ENCODE measurements at places on chromosomes 6 and 20.

DNA sequence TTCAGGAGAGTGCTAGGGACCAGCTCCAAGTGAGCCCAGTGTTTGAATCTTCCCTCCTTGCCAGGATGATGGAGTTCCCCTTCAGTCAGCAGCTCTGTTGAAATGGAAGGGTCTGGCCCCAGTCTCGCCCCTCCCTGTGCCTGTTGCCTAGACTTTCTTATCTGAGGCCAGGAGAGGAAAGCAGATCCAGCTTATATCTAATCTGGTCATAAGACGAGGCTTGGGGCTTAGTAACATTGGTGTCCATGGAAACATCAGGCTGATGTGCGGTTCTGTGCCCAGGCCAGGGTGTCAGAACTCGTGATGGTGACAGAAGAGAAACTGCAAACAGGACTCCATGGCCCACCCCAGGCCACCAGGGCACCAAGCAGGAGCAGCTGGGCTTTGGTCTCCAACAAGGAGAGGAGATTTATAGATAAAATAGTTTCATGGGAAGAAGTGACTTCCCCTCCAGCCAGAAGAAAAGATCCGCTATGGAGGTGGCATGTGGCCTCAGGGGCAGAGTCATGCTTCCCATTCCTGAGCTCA is 9.8 kb downstream of the MAS1L start:
- no peak for DNase-seq

GRCh38 chr6:99241905-99242534 is 107.5 kb downstream of the FAXC start:
- DNase-seq = no peak

DNA sequence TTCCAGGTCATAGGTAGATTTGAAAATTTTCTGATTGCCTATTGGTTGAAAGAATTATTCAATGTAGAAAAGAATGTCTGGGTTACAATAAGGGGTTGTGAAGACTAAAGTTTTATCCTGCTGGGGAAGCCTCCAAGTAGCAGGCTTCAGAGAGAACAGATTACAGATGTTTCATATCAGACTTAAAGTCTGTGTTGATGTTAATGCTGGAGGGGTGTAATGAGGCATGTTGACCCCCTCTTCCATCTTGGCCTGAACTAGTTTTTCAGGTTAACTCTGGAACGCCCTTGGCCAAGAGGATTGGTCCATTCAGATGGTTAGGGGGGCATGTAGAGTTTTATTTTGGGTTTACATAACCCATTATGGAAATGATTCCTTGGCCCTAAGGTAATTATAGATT is 356.2 kb downstream of the UTRN start:
- DNase-seq = no peak

GRCh38 chr6:7561153-7561964 is 19.9 kb downstream of the DSP start:
- DNase-seq = no peak

GRCh38 chr20:1941226-1941625 is 46.0 kb downstream of the SIRPA start:
- DNase-seq = no peak

DNA sequence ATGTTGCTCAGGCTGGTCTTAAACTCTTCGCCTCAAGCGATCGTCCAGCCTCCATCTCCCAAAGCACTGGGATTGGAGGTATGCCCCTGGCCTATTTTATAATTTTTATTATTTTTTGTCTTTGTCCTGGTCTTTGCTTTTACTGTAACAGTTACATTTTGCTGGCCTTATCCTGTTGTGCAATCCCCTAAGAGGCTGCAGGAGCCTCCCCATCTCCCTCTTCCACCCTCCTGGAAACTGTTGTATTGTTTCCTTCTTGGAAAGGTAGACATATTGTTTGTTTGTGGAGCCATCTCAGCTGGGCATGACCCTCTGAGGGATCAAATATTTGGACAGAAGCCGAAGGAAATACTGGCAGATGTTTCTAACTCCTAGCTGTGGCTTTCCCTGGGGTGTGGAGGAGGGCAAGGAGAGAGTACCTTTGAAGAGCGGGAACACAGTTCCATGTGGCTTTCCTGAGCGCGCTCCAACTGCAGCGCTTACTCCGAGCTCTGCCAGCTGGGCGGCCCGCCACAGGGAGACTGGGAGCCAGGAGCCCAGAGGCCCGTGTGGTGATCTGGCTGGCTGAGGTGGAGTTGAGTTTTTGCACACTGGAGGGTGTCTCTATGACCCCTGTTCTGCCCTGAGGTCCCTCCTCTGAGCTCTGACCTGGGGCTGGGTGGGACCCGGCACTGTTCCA is 4.9 kb downstream of the MAPK13 start:
- no peak for DNase-seq

- DNase-seq = no peak
These were observed 185.7 kb upstream of the FLRT3 start for GRCh38 chr20:14523090-14523489.

- no peak for DNase-seq
These were observed 9.2 kb downstream of the PXMP4 start for GRCh38 chr20:33710681-33711445.

DNA sequence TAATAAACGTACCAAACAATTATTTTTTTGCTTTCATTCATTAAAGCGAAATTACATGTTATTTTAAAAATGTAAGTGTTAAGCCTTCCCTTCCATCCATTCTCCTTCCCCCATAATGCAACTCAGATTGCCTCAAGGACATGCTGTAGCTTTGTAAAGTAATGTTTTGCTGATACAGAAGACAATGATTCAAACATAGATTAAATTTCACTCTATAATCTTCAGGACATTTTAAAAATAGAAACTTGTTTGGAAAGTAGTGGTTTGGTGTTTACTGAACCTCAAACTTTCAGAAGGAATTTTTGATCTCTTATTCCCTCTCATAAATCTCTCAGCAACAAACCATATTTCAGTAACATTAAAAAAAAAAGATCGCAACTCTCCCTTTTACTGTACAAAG is 350.9 kb upstream of the HSF2 start:
- DNase-seq = no peak

DNA sequence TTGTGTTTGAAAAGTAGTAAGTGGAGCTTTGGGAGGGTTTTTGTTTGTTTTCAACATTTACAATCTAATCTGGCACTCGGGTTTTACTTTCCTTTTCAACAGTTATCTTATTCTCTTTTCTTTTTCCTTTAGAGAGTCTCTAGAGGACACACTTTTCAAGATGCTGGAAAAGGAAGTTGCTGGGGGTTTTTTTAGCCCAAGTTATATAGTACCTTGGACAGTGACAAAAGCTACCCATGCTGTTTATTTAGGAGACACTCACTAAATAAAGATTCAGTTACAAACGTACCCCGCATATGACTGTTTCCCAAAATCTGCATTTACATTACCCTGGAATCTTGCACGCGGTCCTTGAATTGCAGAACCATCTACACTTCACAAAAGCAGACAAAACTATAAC is 78.8 kb downstream of the MAP7 start:
- DNase-seq = no peak

GRCh38 chr6:141401851-141402250 is 730.9 kb upstream of the GJE1 start:
- no peak for DNase-seq

DNA sequence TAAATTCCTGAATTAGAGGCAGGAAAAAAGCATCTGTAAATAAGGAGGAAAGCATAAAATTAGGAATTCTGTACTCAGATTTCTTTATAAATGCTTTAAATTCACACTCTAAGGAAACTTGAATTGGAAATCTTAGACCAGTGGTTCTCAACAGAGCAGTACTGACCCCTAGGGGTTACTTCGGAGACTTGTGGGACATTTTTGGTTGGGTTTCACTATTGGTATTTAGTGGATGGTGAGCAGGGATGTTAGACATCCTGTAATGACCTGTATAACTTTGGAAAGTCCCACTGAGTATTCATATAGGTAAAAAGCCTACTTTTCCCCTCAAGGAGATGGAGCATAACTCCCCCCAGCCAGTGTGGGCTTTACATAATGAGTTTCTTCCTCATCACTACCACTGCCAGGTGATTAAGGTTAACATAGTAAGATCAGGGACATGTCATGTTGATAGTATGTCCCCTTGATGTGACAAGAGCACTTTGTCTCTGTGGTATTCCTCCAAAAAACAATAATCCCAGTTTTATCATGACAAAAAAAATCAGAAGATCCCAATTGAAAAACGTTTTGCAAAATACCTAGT is 31.0 kb downstream of the GLO1 start:
- DNase-seq = no peak

- DNase-seq = no peak
These were observed 483.0 kb upstream of the ID4 start for GRCh38 chr6:19354181-19354580.

- no peak for DNase-seq
These were observed 80.9 kb upstream of the SRSF6 start for GRCh38 chr20:43376831-43377230.

GRCh38 chr20:36407199-36407733 is 101.1 kb downstream of the DLGAP4 start:
- DNase-seq = no peak

GRCh38 chr6:74579047-74579446 is 626.8 kb downstream of the COL12A1 start:
- DNase-seq = no peak

DNA sequence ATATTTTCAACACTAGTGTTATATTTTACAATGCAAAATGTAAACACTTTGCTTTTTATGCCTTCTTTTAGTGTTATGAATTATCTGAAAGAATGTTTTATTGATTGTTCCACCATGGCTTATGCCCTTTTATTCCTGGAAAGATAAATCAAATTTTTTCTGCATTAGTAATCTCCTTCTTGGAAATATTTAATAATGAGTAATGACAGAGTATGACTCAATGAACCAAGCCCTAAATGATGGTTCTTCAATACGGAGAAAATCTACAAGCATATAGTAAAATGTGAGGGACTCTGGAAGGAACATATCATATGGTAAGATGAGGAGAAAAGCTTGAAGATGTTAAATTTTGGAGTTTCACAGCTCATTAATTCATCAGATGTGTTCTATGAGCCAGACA is 929.6 kb downstream of the C6orf118 start:
- DNase-seq = no peak

GRCh38 chr20:48202334-48203113 is 417.2 kb upstream of the SULF2 start:
- no peak for DNase-seq

GRCh38 chr6:61682562-61682961 is 603.5 kb downstream of the KHDRBS2 start:
- no peak for DNase-seq
